ENCODE measurements at places on chromosomes 5 and 9.

DNA sequence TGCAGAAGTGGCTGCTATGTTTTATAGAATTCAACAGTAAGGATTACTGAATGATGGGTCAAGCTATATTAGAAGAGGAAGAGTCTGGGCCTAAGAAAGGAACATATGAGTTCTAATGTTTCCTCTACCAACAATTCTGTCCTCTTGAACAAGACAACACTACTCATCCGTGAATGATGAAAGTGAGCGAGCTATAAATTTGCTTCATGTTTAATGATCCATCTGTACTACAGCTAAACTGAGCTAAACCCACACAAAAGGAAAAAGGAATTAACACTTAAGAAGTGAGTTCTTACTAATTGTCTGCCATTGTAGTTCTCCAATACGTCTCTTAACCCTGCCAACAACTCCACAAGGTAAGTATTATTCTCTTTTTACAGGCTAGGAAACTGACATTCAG lies 204.4 kb downstream of the GLIS3 start:
- DNase-seq: no peak

- no peak for DNase-seq
Measured at GRCh38 chr5:109910874-109911273, 221.1 kb downstream of the MAN2A1 start.

- no peak for DNase-seq
Measured at GRCh38 chr5:155260798-155261197, 247.2 kb downstream of the KIF4B start.

DNA sequence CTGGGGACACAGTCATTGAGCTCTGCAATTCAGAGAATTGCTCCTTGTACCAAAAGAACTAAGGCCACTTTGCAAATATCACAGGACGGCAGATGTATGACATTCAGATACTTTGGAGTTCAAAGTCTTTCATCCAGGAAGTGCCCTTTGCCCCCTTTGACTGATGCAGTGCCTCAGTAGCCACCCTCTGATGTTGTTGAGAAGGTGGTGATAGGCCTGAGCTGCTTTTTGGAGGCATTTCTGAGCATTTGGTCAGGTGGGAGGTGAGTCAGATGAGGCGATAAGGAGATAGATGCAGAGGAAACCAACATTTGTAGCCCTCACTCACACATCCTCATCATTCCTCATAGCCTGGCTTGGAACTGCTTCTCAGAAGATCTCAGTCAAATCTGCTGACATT lies 63.4 kb downstream of the ANGPTL2 start:
- no peak for DNase-seq

- DNase-seq: peak; percentile 37
Measured at GRCh38 chr5:58544195-58544594, 38.7 kb upstream of the RAB3C start.

DNA sequence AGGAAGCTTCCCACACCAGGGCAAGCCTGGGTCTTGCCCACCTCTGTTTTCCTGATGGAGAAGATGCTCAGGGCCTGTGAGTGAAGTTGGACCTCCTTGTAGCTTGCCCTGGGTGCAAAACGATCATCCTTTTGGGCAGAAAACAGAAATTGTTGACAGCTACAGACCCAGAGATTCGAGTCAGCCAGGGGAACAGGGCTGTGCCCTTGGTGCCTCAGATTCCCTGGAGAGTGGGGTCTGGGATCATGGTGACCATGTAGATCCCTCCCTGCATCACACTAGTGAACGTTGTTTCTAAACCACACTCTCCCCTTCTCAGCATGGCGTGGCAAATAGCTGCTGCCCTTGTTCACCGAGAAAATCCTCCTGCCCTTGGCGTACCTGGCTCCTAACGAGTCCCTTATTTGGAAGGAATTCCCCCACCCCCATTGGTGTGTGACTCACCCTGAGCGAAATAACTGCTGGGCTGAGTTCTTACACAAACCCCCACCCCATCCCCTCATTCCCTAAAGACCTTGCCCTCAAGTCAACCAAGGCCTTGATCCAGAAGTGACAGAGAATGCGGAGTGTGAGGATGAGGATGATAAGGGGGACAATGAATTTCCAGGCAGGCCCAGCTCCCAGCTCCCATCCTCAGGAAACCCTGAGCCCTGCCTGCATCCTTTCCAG lies 1.1 kb upstream of the DCANP1 start:
- no peak for DNase-seq

DNA sequence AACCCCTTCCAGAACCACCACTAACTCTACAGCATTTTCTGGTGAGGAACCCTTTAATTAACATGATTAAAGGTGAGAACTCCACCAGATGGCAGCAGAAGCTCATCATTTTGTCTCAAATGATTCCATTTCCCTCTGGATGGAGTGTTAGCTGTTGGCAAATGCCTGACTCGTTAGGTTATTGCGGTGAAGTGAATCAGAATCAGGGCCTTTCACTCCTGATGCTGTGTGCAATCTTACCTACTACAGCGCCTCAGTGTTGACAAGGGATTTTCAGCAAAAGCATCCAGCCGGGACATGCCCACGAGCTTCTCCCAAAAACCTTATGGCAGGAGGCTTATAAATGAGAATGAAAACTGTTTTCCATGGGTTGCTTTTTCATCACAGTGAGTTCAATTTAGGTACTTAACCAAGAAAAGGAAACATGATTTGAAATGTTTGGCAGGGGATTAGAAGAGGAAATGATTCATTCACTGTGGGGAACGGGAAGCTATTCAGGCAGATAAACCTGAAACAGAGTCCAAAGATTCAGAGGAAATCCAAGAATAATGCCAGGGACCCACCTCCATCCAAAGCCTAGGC lies 48.0 kb upstream of the CAST start:
- DNase-seq: peak; percentile 11

- no peak for DNase-seq
Measured at GRCh38 chr5:168216989-168217388, 74.5 kb upstream of the WWC1 start.

DNA sequence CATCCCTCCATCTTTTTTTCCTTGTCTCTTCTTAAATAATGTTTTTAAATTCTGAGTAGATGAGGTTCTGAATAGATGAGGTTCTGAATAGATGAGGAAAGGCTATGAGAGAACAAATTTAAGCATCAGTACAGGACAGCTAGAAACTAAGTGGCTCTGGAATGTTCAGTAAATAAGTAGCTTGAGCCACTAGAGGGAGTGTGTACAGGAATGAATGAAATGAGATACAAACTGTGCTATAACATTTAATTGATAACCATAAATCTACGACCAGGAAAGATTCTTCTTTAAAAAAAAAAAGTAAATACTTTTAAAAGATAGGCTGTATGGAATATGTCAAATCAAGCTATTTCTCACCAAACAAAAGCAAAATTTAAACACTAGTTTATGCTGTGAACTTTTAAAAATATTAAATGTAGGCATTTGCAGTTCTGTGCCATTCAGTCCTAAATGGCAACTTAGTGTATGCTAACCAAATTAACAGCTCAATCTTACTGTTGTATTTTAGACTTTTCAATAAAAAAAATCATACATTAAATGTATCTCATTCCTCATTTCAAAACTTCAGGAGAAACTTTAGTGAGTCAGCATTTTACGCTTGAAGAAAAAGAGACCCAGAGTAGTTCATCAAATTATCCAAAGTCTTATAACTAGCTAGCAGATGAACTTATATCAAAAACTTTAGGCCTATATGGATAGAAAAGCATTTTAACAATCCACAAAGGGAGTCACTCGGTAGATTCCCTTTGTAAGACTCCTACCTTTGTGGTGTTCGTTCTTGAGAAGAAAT lies 70.4 kb upstream of the SNX2 start:
- peak; percentile 41 for DNase-seq

- no peak for DNase-seq
Measured at GRCh38 chr9:105355781-105356180, 92.1 kb upstream of the FSD1L start.

DNA sequence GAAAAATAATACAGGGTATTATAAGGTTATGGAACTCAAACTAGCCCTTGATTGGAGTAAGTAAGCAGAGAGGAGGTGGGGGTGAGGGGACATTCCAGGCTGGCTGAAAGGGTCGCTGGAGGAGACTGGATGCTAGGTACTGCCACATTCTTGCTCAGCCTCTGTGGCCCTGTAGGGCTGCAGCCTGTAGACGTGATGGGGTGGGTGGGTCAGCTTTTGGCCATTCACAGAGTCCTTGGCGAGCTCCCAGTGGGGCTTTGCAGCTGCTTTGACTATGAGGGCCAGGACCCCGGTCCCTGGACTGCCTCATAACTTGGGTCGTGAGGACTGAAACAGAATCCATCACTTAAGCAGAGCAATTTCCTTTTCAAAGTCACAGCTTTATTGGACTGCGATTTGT lies 4.2 kb upstream of the GDNF start:
- DNase-seq: no peak

DNA sequence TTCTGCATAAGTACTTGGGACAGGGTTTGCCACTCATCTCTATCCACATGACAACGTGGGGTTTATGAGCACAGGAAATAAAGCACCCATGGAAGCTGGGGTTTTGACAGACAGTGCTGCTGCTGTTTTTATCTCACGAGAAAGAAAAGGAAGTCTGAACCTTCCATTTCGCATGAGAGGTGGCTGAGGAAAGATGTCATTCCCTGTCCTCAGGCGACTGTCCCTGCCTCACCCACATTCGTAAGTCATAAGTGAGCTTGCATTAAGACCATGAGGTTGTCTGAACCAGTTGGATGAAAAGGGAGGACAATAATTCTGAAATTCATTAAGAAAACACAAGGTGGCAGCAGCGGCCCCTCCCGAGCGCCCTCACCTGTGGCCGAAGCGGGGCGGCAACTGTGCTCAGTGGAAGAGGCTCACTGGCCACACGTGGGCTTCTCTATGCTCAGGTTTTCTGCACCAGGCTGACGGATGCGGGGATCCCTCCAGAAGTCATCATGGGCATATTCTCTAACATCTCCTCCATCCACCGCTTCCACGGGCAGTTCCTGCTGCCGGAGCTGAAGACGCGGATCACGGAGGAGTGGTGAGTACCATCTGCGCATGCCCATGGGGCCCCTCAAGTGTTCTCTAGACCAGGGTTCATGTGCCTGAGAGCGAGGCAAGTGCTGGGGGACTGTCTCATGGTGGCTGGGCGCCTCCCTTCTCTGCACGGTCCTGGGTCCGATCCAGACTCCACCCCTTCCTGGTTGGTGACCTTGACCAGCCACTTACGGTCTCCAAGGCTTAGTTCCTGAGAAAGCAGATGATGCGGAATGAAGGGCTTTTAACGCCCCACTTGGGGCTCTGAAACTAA lies 54.7 kb upstream of the SUSD3 start:
- no peak for DNase-seq

GRCh38 chr5:134714541-134714940 lies 23.8 kb upstream of the CAMLG start:
- no peak for DNase-seq

DNA sequence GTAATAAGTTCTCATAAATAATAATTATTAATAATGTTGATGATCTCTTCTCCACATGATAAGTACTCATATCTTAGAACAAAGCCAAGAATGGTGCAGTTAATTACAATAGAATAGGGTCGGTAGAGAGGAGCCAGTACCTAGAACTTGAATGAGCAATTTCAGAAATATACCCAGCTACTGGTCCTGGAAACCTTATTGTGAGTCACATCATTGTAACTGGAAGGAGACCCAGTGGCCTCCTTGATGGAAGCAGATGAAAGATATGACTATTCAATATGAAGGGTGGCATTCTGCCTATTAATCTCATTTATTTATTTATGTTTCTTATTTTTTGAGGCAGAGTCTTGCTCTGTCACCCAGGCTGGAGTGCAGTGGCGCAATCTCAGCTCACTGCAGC lies 37.7 kb upstream of the SHOC1 start:
- no peak for DNase-seq

DNA sequence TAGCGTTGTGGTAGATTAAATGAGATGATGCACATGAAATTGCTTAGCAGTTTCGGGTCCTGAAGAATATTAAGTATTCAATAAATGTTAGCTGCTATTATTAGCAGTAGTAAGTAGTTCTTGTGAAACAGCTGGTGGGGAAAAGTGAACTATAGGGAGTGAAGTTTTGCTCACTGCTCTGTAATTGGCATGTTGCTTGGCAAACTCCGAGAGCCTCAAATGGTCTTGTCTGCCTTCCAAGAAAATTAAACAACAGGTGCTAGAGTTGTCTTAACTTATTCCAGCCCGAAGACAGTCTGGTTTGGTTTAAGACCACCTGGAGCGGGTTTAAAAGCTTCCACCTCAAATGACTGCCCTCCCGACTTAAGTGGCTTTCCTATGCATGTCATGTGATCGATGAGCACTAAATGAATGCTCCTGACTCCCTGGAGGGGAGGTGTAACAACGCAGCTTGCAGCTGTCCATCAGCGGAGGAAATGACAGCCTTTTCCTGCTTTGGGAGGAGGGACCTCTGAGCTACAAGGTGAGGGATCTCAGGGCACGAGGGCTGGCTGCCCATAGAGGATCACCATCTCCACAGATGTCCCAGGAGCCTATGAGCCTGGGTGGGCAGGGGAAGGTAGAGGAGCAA lies 202.9 kb upstream of the PANK3 start:
- no peak for DNase-seq

- no peak for DNase-seq
Measured at GRCh38 chr5:139049780-139050179, 148.4 kb downstream of the SIL1 start.

All from bone marrow (tissue), 2 donors.